Psoas muscle (tissue), 8 donors: ENCODE measurements at places on chromosomes 4 and X. TPM values are rescaled to one million over a fixed set of nuclear protein-coding genes. Genes with fewer than 3 reads are reported as not detected.

DNA sequence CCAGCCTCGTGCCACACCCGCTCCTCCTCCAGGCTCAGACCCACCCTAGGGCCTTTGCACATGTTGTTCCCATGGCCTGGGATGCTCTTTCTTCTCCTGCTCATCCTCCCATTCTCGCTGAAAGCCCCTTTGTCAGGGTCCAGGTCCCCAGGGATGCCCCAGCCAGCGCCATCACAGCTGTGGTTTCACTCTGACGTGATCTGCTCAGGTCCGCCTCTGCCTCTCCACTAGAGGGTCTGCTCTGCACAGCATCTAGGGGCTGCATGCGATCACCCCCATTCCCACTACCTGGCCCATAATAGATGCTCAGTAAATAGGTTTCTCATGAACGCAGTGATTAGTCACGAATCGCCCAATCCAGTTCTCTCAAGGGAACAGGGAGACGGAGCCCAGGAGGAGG is 222.5 kb downstream of the AFAP1 start:
- no peak for DNase-seq

- DNase-seq, result no peak
Observed at GRCh38 chr4:156656896-156657295, 314.7 kb downstream of the PDGFC start.

DNA sequence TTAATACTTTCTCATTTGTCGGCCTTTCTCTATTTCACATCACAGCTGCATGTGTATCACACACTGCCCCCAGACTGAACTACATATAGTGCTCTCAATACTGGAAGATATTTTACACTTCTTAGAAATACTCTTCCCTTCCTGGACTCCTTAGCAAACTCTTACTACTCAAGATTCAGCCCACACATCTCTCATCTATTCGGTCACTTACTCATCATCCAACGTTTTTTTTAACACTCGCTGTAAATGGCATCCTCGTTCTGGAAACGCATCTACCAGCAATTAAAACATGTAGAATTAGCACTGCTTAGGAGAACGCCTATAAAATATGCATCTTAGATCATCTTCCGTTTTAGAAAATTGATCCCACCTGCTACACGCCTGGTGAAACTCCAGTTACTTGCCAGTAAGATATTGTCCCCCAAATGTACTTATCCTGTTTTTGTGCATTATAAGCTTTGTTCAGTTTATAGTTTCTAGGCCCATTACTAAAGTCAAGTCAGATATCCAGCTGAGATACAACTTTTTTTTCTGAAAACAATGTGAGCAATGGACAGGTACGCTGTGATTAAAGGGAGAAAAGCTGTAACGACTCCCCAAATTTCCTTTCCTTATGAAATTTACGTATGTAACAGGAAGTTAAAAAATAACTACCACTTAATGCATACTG is 1.0 kb downstream of the LRP2BP start:
- DNase-seq, result no peak

GRCh38 chrX:31604629-31605221 is 532.9 kb upstream of the FTHL17 start:
- DNase-seq, result no peak

DNA sequence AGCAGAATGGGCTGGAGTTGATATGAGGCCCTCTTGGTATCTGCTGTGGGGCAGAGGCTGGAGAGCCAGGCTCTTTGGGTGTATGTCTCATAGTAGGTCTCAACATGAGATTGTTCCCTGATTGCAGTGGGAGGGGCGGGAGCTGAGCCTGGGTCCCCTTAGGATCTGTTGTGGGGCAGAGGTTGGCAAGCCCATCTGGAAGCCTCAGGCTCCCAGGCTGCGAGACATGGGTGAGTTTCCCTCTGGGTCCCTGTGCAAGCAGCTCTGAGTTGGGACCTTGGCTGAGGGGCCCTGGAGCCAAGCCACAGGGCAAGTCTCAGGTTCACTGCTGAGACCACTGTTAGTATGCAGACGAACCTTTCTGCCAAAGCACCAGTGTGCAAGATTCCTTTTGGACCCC is 201.9 kb downstream of the ARHGAP10 start:
- no peak for DNase-seq

GRCh38 chr4:126807132-126807531 is 825.6 kb upstream of the INTU start:
- DNase-seq, result no peak

GRCh38 chr4:21018817-21019216 is 318.6 kb downstream of the PACRGL start:
- DNase-seq, result no peak

GRCh38 chr4:160371446-160371845 is 1268.6 kb downstream of the RAPGEF2 start:
- DNase-seq, result no peak

- DNase-seq, result no peak
Observed at GRCh38 chr4:150126864-150127203, 48.6 kb downstream of the DCLK2 start.

DNA sequence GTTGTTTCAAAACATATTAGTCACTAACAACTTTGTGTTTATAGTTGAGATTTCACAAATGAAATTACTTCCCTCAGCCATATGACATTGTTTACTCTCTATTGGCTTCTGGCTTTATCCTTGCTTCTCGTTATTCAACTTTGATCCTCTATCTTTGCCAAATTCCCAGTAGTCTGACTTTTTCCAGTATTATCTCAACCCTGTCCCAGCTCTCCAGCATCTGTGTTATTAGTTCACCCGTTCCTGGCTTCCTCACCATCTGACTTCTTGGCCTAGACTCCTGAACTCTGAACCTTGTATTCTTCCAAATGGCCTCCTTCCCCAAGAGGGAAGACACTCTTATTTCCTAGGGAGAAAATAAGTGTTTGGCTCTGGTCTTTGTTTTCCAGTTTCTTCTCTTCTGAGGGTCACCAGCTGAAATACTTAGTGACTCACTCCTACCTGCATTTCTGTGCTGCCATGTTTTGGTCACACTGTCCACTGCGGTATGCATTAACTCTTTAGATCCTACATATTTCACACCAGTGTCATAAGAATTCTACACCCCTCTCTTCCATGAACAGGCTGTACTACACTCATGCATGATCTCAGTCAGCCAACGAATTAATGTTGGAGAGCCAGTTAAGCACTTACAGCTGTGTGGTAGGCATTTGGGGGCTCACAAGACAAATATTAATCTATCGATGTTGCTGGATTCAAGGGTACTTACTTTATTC is 17.0 kb upstream of the ARHGAP24 start:
- DNase-seq, result no peak

DNA sequence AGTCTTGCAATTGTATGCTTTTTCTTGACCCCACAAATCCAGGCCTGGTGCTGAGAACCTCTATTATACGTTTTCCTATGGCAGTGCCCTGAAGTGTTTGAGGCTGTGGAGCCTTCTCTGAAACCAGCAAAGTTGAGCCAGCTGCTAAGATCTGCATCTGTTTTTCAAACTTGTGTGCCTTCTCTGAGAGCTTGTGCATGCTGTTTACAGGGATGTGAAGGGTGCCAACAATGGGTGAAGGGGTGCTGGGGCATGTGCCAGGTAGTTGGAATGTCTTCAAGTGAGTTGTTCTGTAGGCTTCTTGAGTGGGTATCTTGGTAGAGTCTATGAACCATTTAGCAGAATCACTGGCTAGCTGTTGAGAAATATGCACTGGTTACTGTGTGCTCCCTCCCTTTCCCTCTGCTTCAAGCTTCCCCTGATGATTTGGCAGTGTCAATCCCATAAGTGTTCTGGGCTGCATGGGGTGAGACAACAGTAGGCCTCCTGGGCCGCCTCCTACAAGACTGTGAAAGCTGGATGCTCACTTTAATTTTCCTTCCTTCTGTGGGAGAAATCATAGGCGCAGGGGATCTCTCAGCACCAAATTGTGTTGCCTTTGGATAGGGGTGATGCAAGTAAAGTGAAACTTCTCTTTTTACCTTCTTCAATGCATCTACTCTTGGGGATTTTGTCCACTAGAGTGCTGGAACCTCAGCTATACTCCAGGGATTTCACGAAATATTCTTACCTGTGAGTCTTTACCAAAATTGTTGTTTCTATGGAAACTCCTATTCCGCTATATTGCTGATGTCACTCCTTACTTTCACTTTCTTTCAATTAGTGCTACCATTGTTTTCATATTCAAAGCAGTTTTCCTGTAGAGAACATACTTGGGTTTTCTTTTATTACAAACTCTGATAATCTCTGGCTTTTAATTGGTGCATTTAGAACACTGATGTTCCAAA is 30.0 kb downstream of the ITM2A start:
- no peak for DNase-seq

GRCh38 chrX:67346667-67347066 is 197.2 kb upstream of the AR start:
- no peak for DNase-seq

- no peak for DNase-seq
Observed at GRCh38 chrX:38891641-38892413, 90.6 kb downstream of the MID1IP1 start.

DNA sequence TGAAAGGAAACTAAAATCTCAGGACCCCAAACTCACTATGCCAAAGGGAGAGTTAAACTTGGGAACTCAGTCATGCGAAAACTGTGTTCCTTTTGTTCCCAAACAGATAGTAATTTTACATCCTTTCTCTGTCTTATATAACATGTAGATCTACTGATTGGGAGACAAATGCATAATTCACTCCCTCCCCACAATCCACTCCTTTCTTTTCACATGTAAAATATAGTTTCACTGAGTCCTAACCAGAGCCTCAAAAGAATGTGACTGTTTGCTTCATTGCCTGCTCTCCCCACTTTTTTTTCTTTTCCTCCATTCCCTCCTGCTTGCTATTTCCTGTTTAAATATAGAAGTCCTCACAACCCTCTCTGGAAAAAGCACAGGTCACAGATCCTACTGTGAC is 699.3 kb upstream of the ADGRL3 start:
- no peak for DNase-seq

DNA sequence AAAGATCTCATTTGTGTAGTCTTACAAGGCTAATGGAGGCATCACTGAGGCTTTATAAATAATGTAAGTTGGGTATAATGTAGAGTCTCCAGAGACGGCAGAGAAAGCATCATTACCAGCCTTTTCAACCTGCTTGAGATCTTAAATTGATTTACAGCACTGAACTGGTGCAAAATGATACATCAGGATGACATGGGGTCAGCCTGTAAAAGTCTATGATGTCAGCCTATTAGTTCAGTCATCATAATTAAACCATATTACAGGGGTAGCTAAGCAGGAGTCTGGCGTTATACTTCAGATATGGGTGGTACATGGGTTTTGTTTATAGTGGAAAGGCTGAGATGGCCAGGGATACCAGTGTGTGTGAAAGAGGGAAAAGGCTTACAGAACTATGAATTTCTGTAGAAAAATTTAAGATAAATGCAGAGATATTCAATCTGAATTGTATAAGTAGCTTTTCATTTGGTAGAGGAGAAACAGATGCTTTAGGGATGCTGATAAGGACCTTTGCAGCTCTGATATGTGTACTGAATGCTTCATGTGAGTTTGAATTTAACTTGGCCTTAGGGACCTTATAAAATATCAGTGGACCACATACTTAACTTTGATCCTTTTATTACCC is 2.7 kb downstream of the SMAD1 start:
- no peak for DNase-seq

- DNase-seq, result no peak
Observed at GRCh38 chrX:125628435-125628834, 308.8 kb downstream of the TEX13C start.

- no peak for DNase-seq
Observed at GRCh38 chr4:188201851-188202250, 62.6 kb downstream of the TRIML1 start.

- no peak for DNase-seq
Observed at GRCh38 chr4:151045907-151046306, 30.8 kb upstream of the LRBA start.

DNA sequence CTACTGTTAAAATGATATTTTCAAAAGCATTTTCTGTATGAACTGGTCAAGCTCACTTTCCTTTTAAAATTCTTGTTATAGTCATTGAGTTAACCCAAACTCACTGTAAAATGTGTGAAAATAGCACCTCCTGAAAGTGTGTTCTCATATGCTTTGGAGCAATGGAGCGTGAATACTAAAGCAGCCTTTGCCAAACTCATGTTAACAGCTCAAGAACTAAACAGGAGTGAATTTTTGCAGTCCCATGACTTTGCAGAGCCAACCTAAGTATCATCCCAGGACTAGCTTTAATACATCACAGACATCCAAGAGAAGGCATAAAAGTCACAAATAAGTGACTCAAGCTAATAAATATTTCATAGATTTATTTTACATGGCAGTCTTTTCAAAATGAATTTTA is 2.3 kb downstream of the AMMECR1 start:
- DNase-seq, result no peak

DNA sequence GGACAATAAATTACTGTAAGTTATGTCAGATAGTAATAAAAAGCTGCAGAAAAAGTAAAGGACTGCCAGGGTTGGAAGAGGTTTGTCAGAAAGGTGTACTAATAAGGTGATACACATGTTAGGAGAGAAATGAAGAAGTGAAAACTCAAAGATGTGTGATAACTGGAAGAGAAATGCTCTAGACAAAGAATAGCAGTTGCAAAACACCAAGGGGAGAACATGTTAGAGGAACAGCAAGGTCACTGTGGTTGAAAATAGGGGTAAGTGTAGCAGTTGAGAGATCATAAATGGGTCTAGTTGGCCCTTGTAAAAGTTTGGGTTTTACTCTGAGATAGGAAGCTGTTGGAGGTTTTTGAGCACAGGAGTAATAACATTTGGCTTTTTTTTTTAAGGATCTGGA is 46.9 kb downstream of the HSPA4L start:
- no peak for DNase-seq

DNA sequence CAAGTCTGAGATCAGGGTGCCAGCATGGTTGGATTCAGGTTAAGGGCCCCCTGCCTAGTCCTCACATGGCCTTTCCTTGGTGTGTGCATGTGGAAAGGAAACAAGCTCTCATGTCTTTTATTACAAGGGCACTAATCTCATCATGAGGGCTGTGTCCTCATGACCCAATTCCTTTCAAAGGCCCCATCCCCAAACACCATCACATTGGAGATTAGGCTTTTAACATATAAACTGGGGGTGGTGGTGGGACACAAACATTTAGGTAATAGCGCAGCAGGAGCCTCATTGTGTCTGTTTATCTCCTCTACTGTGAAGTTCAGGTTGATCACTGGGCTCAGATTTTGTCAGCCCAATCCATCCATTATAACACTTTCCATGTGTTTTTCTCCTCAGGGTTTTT is 41.0 kb downstream of the BEX3 start:
- DNase-seq, result no peak

DNA sequence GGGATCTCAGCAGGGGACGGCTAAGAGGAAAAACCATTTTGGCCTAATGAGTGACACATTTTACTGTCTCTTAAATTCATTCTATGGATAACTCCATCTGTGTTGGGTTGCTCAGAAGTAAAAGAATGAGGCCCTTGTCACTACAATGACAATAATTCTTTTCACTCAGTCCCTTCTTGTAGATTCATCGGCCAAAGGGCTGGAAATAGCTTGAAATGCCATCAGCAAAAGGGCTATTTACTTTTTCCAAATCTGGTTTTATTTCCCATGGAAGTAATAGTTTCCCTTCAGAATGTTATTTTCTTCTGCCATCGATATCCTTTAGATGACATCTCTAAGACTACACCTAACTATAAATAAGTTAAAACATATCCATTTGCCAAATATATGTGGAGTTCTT is 7.4 kb downstream of the MEPE start:
- DNase-seq, result no peak

CYTL1 gene
- total RNA-seq, result 0.34 TPM

BEND4 gene
- total RNA-seq, result not detected

PACRGL gene
- 5.2 TPM for total RNA-seq

DCAF4L1 gene
- total RNA-seq, result 0.19 TPM

ARR3 gene
- total RNA-seq, result not detected

SPANXA2 gene
- total RNA-seq, result not detected

SLC6A8 gene
- 82.2 TPM for total RNA-seq

DCAF12L1 gene
- total RNA-seq, result not detected

SNX25 gene
- total RNA-seq, result 12.0 TPM

PRR32 gene
- 7.9 TPM for total RNA-seq
